ENCODE measurements at places on chromosomes 5 and 9.

- DNase-seq, result no peak
Observed at GRCh38 chr9:134100040-134100439, 32.2 kb upstream of the BRD3 start.

GRCh38 chr5:173592050-173592669 lies 24.3 kb downstream of the BOD1 start:
- no peak for DNase-seq

DNA sequence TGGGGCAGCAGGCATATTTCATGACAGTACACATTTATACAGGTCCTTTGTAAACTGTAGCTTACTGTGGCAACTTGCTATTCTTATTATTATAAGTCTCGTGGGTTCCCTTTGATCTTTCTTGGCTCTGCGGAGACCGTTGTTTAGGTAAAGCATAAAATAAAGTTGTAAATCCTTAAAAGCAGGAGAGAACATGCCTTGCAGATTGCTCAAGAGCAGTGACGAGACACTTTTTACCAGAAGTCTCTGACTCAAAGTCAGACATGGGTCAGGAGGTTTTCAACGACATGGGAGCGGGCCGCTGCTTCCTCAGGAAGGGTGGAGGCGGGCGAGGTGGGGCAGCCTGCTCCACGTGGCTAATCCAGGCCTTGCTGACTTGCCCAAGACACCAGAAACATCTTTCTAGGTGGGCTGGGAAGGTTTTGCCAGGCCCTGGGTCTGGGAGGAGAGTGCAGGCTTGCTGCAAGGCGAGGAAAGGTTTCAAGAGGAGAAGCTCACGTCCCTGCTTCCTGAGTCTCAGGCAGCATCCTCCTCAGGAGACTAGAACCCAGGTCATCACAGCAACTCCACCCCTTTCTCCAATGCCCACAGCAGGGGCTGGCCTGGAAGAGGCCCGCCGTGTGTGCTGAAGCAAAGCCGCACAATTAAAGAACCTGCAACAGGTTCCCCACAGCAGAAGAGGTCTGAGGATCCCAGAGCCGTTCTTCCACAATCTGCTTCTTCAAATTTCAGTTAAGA lies 6.5 kb downstream of the TBC1D2 start:
- DNase-seq, result peak; percentile 90

- no peak for DNase-seq
Observed at GRCh38 chr5:52709167-52709925, 78.4 kb upstream of the ITGA1 start.

GRCh38 chr5:91390268-91390667 lies 7.2 kb upstream of the ARRDC3 start:
- DNase-seq, result no peak

DNA sequence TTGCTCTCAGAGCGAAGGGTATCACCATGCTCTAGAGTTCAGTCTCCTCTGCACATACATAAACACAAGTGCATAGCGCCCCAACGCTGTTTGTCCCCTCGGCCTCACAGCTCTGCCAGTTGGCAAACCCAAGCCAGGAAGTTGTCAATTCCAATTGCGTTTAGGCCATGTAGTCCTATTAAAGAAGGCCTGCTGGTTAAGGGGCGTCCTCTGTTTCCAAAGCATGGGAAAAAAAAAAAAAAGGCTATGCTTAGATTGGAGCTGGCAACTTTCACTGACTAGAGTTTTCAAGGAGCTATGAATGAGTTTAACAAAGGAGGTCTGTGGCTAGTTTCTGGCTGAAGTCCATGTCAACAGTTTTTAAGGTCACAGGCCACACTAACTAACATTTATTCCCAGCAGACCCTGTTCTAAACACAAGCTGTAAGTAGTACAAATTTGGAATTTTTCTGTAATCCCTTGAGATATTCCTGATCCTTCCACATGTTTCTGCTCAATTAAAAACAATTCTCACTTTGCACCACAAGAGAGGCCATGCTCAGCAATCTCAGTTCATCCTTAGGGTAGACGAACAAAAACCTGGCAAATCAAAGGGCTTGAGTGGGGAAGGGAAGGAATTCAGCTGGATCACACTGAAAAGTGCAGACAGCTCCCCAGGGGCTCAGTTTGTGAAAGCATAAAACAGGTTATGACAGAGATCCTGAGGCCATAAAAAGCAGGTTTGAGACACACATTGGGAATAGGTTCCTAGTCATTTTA lies 187.7 kb downstream of the DENND1A start:
- no peak for DNase-seq

DNA sequence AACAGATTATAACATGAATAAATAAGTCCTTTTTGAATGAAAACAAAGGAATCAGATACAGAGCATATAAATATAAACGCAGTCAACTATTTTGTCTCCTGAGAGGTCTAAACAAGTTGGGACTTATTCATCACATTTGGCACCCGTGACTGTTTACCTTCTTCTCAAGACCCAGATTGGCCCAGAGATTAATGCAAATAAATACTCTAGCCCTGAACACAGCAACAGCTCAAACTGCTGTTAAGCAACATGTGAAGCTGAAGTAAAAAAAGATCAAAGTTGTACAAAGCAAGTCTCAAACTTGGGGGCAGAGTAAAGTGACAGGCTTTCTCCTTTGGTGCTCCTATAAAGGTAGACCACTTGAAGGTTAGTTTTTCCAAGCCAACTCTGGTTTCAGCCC lies 95.0 kb upstream of the NR5A1 start:
- DNase-seq, result no peak

GRCh38 chr5:27311544-27311943 lies 273.2 kb upstream of the CDH9 start:
- DNase-seq, result no peak
